ENCODE measurements at places on chromosomes 3 and 15. TPM values are rescaled to one million over a fixed set of nuclear protein-coding genes. Genes with fewer than 3 reads are reported as not detected.
A peak's percentile ranks its signal among the peaks of the same experiment; 100 is the strongest.

DNA sequence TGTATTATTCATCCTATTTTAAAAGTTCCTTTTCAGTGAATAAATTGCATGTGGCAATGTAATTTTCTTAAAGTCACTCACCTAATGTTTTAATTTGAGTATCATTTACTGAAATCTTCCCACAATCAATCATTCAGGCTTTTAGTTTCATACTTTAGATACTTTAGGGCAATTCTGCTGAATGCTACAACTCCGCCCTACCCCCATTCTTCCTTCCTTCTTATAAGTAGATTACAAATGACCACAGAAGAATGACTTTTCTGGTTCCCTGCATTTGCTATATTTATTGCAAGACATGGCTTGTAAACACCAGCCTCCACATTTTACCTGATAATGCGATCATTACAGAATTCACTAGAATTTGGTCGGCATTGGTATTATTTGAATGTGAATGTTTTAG, 1061.9 kb downstream of the FHIT start:
- H3K36me3 ChIP-seq, result no peaks in the 10 kb centered on the region
- peak overlapping the region; percentile 54 for H3K27ac ChIP-seq
- H3K27me3 ChIP-seq, result no peaks in the 10 kb centered on the region
- no peak overlapping the region for H3K4me3 ChIP-seq
- peaks cover 10% of the 10 kb centered on the region for H3K4me1 ChIP-seq
- no peak for DNase-seq

DNA sequence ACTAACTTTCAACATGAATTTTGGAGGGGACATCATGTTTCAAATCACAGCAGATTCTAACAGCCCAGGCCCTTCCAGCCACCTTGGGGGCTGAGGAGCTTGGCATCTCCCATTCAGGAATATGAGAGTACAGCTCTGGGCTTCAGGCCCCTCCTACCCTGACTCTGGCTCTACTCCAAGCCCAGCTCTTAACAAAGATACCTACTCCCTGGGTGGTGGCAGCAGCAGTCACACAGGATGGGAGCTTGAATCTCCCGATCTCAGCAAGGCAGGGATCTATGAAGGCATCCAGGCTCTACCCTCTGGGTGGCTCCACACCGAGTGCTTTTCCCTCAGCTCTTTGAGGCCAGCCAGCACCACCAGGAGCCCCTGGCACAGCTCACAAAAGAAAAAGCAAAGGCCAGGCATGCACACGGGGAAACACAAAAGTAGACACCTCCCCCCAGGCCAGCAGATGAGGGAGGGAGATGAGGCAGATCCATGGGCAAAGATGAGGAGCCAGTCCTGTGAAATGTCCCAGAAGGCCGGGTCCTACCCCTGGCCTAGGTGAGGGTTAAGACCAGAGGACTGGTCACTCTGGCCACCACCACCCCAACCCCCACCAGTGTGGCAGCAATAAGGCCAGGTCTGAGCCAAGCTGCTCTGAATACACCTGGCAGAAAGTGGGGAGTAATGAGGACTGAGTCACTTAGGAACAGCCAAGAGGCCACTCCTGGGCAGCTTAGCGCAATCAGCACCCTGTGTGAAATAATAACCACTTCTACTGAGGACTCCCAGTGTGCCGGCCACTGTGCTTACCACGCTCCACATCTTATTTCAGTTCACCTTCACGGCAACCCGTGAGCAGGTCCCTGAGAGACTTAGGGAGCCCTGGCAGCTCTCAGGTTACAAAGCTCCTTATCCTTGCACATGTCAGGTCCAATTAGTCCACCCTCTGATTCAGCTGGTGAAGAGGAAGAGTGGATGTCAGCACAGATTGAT, 24.3 kb downstream of the PLA2G4F start:
- H3K4me3 ChIP-seq, result no peak overlapping the region
- H3K36me3 ChIP-seq, result no peaks in the 10 kb centered on the region
- no peak overlapping the region for H3K27ac ChIP-seq
- DNase-seq, result no peak

GRCh38 chr3:150775001-150775599, 12.1 kb upstream of the SIAH2 start:
- no peaks in the 10 kb centered on the region for H3K36me3 ChIP-seq
- H3K4me1 ChIP-seq, result no peaks in the 10 kb centered on the region
- DNase-seq, result no peak
- H3K27ac ChIP-seq, result no peak overlapping the region

PLSCR2 gene
- total RNA-seq, result not detected

FBXW12 gene
- not detected for total RNA-seq

Data from natural killer cell treated with Interleukin-12 subunit alpha and Interleukin-12 subunit beta and Interleukin-15 and Interleukin-18, amount 100 ng/mL, for 72 hours (primary cell).